ENCODE measurements at places on chromosomes 11 and 22.

- DNase-seq: peak; percentile 83
These were observed 7.9 kb upstream of the AGBL2 start for GRCh38 chr11:47723041-47723440.

GRCh38 chr11:47955061-47955755 is 25.2 kb upstream of the PTPRJ start:
- no peak for DNase-seq

GRCh38 chr11:117584056-117584830 is 212.8 kb downstream of the DSCAML1 start:
- DNase-seq: no peak

DNA sequence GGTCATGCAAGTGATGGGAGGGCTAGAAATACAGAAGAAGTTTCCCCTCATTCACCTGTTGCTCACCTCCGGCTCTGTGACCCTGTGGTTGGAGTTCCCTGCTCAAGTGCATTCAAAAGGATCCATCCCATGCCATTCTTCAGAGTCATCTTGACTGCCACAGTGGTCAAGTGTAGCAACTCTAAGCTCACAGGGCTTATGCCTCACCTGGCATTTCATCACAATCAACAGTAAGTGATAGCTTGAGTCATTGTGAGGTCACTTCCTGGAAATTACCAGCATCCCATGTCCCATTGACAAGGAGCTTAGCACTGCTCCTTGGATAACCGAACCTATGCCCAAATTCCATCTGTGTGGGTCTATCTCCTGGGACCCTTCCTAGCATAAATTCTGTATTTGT is 55.6 kb downstream of the OR4C45 start:
- no peak for DNase-seq

GRCh38 chr11:1989953-1990352 is 7.7 kb downstream of the H19 start:
- DNase-seq: no peak

GRCh38 chr22:17368554-17369438 is 464 bp upstream of the CECR2 start:
- DNase-seq: peak; percentile 73

DNA sequence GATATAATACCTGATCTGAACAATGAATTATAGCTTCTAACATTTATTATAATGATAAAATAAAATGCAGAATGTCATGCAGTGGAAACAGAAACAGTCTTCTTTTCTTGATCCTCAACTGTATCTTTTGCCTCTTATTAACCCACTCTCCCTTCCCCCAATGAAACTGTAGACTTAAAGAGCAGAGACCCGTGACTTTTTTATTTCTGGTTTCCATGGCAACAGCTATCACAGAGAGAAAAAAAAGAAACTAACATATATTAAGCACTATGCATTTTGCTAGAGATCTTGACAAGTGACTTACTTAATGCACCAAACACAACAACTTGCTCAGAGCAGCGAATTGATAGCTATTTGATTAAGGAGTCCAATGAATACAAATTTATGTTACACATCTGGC is 69.3 kb downstream of the RAB38 start:
- DNase-seq: no peak

- DNase-seq: no peak
These were observed 898 bp downstream of the ZNF215 start for GRCh38 chr11:6927030-6927617.

DNA sequence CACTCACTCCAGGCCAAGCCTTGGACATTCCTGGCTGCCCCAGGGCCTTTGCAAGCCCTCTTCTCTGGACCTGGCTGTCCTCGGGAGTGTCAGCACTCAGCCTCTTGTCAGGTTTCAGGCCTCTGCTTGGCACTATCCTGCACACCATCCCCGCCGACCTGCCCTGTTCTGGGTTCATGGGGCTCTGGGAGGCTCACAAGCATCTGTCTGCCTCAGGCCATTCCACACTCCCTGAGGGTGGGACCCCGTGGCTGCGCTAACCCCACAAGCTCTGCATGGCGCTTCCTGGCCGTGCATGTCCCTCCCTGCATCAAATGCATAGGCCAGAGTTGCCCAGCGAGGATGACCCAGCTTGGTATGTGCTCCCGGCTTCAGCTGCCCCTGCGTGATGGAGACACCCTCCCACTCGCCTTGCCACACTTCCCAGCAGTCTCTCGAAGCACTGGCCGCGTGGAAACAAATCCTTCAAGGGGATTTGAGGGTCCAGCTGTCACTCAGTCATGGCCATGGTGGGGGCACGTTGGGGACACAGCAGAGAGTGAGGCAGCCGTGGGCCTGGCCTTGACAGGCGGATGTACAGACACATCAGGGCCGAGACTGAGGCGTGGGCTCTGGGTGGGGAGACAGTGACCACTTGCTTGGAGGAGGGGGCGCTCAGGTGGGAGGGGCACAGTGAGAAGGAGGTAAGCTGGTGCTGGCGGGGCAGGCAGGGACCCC is 87.3 kb downstream of the KCNQ1 start:
- DNase-seq: no peak

DNA sequence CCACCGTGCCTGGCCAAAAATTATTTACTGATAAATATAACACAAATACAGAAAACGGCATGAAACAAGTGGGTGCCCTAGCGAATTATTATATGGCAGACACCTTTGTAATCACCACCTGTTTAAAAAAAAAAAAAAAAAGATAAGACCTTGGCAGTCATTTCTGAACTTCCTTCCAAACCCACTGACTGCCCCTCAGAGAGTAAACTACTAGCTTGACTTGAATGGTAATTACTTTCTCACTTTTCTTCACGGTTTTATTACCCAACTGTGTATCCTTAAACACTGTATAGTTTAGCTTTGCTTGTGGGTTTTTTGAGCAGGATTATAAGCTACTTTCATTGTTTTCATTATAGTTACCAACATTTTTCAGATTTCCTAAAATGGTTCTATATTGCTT is 23.7 kb downstream of the SFI1 start:
- DNase-seq: no peak

DNA sequence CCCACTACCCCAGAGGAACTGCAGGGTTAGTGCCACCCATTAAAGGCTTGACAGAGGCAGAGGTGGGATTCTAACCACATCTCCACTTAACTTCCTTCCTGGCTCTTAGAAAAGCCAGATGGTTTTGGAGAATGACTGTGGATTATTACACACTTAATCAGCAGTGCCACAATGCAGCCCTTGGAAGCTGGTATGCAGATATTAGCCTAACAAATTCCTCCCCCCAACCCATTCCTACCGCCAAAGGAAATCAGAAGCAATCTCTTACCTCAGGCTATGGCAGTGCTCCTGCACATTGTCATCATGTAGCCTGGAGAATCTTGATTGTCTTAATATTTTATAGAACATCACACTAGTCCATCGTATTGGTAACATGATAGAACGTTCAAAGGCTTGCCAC is 23.2 kb upstream of the NRGN start:
- DNase-seq: no peak

DNA sequence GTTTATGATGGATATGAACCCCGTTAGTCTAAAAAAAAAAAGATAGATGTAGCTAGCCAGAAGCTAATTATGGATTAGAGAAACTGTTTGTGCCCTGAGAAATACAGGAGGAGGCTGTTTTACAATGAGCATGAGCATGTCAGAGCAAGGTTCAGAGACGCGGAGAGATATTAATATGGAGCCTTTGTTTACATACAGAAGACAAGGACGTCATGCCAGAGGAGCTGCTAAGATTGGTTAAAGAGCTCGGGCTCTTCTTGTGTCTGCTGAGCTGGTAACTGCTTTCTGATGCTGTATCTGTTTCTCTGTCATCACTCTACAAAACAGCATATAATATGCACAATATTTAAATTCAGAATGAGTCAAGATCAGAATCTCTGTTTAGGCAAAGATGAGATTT is 24.9 kb upstream of the CCDC89 start:
- no peak for DNase-seq

GRCh38 chr22:42763965-42764480 is 43.4 kb upstream of the A4GALT start:
- no peak for DNase-seq

DNA sequence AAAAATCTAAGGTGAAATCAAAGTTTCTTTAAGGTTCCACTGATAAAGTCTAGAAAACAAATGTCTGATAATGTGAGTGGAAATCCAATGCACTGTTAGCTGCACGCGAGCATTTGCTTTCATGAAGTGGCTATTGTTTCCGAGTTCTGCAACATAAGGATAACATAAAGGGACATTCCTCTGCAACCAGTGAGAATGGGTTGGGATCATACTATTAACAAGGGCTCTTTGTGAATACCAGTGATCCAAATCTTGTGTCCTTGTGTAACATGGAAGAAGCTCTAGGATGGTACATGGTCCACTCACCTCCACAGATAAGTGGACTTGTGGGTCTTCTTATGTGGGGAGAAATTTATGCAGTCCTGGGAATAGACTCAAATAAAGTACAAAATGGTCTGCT is 24.6 kb downstream of the APIP start:
- no peak for DNase-seq

DNA sequence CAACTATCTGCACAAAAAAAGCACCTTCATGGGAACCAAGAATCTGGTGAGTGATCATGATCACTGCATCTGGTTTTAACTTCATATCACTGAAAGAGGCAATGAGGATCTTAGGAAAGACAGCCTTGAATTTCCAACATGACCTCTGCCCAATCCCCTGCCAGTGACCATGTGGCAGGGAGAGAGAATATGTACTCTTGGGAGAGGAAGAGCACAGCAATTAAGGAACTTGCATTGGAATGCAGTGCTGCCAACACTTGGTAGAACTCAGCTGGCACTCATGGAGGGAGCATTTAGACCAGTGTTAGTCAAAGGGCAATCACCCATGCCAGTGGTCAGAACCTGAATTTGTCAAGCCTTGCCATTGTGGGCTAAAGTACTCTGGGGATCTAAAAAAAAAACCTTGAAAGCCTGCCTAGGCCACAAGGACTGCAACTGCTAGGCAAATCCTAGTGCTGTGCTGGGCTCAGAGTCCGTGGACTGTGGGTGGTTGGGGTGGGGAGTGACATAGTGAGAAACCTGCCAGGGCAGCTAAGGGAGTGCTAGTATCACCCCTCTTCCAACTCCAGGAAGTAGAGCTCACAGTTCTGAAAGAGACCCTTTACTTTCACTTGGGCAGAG is 23.1 kb downstream of the JRKL start:
- DNase-seq: no peak

DNA sequence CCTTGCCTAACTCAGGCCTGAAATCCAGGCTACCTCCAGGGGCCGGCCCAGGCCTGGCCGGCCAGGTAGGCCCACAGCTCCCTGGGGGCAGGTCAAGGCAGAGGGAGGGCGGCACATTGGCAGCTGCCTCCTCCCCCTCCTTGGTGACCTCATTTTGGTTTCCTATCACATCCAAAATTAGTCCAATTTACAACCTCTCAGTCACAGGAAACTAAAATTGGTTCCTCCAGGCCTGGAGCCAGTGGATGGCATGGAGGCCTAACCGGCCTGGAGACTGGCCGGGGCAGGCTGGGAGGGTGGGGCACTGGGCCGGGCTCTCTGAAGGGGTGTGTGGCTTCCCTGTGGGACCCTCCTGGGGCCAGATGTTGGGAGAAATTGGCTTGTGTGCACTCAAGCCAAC is 35.9 kb downstream of the LRRC10B start:
- DNase-seq: no peak

DNA sequence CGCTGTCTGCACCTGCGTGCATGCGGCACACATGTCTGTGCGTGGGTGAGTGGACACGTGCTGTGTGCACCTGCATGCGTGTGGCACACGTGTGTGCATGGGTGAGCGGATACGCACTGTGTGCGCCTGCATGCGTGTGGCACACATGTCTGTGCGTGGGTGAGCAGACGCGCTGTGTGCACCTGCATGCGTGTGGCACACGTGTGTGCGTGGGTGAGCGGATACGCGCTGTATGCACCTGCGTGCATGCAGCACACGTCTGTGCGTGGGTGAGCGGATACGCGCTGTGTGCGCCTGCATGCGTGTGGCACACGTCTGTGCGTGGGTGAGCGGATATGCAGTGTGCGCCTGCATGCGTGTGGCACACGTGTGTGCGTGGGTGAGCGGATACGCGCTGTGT is 27.1 kb upstream of the ACR start:
- no peak for DNase-seq

DNA sequence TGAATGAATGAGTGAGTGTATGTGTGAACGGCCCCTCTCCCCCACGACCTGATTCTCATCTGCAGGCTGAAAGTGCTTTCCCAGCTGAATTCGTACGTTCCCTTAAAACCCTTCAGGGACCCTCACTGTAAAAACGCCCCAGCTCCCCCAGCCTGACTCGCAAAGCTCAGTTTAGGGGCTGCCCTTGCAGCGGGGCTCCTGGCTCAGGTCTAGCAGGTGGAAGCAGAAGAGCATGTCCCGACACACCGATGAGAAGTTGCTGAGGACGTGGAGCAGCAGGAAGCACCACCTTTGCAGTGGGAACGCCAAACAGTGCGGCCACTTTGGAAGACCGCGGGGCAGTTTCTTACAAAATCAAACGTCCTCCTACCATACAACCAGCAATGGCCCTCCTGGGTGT is 3.6 kb upstream of the MRPL23 start:
- no peak for DNase-seq
